Memory B cell (primary cell): ENCODE measurements at places on chromosomes 4 and X.
A peak's percentile ranks its signal among the peaks of the same experiment; 100 is the strongest.

DNA sequence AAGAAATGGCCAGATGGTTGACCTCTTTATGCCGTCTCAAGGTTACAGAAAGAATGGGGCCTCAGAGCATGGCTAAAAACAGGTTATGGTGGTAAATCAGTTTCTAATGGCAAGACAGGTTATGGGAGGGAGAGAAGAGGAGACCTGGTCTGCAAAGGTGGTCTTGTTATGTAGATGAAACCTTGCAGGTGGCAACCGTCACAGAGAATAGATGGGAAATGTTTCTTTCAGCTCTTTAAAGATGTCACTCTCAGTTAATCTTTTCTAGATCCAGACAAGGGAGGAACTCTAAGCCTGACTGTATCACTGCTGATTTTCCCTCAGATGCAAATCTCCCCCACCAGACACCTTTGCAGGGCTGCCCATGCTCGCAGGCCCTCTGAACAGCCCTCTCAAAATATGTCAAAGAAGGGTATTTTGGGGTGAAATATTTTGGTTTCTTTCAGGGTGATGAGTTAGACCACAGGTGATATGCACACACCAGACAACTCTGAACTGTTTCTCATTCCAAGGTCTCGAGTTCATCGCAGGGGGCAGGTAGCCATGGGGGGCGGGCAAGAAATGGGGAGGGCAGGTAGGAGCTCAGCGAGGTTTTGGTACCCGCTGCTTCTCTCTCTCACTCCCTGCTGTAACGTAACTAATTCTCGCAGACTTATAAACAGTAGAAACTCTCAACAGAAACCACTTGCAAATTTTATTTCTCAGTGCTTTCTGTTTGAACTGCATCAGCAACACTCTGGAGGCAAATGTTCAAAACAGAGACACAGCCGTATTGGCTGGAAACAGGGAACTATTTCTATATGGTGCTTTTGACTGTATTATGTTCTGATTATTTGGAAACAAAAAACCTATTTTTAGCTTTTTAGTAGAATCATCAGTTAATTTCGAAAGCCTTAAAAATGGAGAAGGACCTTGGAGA lies 32.4 kb downstream of the CASP3 start:
- DNase-seq, result no peak

GRCh38 chr4:101331017-101331416 lies 16.3 kb downstream of the PPP3CA start:
- DNase-seq, result no peak

GRCh38 chr4:124409044-124409443 lies 303.5 kb downstream of the ANKRD50 start:
- DNase-seq, result no peak

- no peak for DNase-seq
Observed at GRCh38 chr4:74117024-74117534, 18.1 kb upstream of the CXCL2 start.

DNA sequence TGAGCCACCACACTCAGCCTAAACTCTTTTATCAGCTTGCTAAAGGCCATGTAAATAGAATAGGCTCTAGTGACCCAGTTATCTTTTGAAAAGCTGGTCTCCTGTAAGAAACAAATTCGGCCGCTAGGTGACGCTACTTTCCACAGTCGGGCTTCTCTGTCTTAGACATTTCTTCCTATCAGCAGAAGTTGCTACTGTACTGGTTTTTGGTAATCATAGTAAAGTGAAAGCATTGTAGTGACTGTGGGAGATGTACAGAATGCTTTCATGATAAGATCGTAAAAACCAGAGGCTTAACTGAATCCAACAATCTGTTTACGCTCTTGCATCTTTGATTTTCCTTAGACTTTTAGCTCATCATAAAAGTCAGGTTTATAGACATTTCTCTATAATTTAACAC lies 82.6 kb downstream of the GK start:
- peak; percentile 55 for DNase-seq

DNA sequence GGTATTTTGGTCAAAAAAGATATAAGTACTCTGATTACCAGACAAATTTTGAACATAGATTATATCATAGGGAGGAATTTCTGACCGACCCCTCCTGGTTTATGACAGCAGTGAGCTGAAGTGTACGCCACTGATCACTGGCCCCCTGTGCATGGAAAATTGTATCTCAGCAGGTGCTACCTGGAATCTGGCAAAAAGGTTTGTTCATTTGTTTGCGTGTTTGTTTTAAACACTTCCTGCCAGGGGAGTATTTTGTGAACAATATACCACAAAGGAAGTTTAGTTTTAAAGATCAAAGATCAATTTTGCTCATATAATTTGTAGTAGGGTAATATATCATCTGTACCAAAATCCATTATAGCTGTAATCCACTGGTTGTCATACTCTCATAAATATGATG lies 219.7 kb upstream of the TENM3 start:
- DNase-seq, result no peak

GRCh38 chr4:82842593-82842992 lies 44.0 kb upstream of the SCD5 start:
- DNase-seq, result no peak

DNA sequence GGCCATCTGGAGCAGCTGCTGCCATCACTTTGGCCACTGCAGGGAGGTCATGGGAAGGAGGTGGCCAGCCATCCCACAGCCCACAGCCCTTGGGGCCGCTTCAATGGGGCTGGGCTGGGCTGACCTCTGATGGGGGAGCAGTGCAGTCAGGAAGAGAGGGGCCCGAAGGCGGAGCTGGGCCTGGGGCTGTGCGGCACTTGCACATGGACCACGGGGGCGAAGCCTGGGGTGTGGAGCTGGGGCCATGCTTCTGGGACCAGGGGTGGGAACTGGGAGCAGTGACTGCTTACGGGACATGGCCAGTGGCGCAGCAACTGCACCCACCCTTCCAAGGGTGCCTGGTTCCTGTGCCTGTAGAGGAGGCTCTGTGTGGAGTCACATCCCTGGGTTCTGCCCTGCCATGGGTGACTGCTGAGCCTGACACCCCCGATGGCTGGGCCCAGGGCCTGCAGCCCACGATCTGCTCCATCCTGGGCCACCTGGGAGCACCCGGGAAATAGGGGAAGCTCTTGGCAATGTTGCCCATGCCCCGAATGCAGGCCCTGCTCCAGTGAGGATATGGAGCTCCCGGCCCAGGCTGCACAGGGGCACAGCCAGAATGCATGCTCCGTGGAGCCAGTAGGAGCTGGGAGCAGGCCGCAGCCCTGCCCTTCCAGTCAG lies 22.4 kb upstream of the SULT1B1 start:
- no peak for DNase-seq

DNA sequence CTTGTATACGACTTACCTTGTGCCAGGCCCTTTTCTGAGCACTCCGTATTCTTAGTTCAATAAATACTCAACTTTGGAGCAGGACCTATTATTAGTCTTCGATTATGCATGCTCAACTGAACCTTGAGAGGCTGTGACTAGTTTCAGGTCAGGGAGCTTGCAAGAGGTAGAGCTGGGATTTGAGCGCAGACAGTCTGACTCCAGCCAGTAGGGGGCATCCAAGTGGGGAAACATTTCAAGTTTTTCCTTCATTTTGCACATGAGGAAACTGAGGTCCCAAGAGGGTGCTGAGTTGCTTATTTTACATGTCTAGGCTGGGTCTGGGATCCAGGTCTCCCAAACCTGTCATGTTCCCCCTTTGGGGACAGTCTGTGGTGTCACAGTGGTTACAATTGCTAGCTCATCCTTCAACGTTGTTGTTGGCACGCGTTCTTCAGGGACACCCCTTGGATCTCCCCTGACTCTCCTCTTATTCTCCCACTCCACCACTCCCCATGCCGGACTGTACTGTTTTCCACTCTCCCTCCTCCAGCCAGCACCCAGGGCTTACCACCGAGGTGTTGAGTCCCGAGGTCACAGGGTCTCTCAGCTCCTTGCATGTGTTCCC lies 6.7 kb upstream of the PRICKLE3 start:
- no peak for DNase-seq

- DNase-seq, result no peak
Observed at GRCh38 chr4:878796-879728, 53.1 kb downstream of the GAK start.

- DNase-seq, result no peak
Observed at GRCh38 chrX:74492720-74493201, 71.5 kb downstream of the SLC16A2 start.

GRCh38 chr4:181350615-181351415 lies 892.4 kb upstream of the TENM3 start:
- no peak for DNase-seq

GRCh38 chrX:5971300-5971699 lies 257.4 kb downstream of the NLGN4X start:
- DNase-seq, result no peak

- DNase-seq, result no peak
Observed at GRCh38 chrX:122203399-122203798, 980.7 kb upstream of the GRIA3 start.

DNA sequence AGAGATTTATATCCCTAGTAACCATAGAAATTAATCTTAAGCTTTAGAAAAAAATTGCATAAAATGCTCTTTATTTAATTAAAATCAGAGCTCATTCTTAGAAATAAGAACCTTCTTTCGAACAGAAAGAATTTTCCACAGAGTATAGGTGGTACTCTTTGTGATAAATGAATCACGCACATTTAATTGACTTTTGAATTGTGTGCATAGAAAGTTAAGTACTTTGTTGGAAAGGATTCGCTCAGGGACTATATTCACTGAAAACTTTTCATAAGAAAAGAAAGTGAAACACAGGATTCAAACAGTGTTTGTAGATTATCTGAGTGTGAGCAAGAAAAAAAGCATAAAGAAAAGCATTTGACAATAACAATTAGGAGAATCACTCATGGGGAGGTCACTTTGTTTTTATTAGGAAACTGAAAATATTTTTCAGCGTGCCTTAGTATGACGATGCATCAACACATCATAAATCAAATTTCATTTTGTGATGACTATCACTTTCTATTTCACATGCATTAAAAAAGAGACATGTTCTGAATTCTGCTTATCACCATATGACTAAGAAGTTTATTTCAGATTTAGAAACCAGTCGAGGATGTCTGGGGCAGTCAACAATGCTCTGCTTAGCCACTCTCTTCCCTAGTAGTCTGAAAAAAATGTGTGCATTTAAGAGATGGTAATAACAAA lies 49.5 kb downstream of the STX18 start:
- no peak for DNase-seq

DNA sequence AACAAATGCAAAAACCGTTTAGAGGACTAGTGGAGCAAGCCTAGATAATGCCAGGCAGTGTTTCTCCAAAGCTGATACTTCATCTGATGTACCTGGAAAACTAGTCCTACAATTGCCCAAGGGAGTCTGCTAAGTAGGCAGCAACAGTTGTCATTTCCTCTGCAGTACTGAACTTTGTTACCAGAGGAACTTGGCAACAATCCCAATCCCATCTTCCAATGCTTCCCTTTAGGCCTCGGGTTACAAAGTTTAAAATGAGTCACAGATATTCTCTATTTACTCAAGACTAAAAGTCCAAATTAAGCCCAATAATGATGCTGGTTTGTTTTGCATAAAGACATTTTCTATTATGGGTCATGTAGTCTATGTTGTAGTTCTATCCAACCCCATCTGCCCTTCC lies 120.0 kb upstream of the GLRA2 start:
- DNase-seq, result no peak

GRCh38 chrX:12440246-12440645 lies 302.0 kb downstream of the FRMPD4 start:
- DNase-seq, result no peak

DNA sequence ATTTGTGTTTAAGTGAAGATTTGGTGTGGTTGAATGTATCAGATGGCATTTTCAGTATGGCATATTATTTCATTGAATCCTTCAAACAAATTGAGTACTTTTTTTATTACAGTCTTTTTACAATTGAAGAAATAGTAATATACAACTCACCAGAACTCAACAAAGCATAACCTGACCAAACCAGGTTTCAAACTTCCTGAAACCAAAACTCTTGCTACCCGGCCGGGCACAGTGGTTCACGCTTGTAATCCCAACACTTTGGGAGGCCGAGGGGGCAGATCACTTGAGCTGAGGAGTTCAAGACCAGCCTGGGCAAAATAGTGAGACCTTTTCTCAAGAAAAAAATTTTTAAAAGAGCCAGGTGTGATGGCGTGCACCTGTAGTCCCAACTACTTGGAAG lies 94.2 kb downstream of the UBE2K start:
- DNase-seq, result no peak

DNA sequence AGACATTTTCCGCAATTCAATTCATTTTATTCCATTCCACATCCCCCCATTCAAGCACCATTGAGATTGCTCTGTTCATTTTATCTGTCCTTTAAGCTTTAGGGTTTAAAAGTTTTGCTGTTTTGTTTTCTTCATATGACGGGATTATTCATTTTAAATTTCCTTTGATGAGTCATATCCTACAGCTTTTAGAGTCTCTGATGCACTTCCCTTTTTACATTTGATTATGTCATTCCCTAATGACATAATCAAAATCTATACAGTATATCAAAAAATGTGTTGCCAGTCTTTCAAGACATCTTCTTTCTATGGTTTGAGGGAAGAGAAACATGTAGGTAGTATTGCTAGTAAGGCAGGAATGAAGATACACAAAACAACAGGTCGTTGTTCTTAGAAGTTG lies 456.3 kb downstream of the PDGFC start:
- no peak for DNase-seq

- no peak for DNase-seq
Observed at GRCh38 chr4:154743683-154744340, at the start of gene LRAT. TSS of gene LRAT (plus strand) at chr4:154744000. CDS start at chr4:154744327, 327 bp downstream.

DNA sequence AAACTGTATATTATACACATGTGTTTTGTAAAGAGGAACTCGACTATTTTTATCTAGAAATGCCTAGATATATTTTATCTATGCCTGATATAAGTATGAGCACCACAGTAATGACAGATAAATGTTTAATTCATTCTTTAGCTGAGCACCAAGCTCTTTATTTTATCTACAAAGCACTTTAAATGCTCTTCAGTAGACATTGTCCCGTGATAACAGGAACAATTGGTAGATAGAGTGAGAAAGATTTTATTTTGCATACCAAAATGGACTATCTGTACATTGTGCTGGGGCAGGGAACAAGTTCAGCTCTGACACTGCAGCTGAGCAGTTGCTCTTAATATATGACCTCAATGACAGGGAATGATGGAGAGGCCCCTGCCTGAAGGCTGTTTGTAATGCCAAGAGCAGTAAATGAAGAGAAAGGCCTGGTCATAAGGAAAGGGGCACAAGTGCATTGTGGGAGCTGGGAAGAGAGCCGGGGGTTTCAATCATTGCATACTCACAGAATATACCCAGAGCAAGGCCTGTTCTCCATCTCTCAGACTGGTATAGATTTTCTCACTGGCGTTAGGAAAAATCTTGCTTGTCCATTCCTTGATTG lies 57.3 kb downstream of the SEPTIN11 start:
- no peak for DNase-seq

GRCh38 chr4:74934888-74935287 lies 2.0 kb downstream of the PARM1 start:
- no peak for DNase-seq

DNA sequence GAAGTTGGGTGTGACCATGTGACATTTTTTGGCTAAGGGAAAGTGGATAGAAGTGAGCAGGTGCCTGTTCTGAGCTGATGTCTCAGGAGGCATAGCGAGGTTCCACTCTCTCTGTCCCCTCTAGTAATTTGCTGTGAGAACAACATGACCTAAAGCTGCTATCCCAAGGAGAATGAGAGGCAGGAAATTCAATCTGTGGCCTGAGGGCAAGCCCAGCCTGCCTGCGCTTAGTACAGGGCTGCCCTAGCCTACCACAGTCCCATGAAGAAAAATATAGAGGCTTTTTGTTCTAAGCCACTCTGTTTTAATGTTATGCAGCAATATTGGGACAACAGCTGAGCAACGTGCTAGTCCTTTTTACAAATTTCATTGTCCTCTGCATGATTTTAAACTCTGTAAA lies 193.1 kb downstream of the LDB2 start:
- no peak for DNase-seq
